ENCODE measurements at places on chromosomes 11 and 22.

DNA sequence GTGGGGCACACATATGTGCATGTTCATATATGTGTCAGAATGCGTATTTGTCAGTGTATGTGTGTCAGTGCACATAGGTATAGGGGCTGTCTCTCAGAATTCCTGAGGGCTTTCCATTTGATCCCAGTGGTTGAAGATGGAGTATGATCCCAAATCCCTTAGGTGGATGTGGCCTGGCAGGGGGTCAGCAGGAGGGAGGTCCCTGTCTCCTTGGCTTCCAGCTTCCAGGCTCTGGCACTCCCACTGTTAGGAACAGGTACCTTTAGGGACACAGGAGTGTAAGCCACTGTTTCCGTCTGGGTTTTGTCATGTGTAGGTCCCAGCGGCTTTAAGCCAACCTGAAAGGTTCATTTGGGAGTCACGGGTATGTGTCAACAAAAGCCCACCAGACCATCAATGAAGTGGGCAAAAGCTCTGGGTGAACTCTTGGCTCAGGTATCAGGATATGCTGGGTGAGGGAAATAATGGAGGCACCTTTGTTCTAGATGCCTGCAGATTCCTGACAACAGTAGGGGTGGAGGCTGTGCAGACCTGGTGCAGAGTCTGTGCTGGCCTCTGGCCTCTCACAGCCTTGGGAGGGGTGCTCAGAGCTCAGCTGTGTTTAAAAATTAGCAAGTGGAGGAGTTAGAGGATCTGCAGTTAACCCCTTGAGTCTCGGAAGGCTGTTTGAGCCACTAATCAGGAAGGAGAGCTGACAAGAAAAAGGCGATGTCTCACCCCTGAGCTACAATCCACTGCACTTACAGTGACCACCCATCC lies 9.0 kb downstream of the KCNQ1OT1 start:
- DNase-seq, result no peak

GRCh38 chr22:41368543-41369423 lies 13.0 kb upstream of the TEF start:
- DNase-seq, result no peak

- DNase-seq, result no peak
Measured at GRCh38 chr11:46345131-46345597, 2.1 kb upstream of the DGKZ start.

DNA sequence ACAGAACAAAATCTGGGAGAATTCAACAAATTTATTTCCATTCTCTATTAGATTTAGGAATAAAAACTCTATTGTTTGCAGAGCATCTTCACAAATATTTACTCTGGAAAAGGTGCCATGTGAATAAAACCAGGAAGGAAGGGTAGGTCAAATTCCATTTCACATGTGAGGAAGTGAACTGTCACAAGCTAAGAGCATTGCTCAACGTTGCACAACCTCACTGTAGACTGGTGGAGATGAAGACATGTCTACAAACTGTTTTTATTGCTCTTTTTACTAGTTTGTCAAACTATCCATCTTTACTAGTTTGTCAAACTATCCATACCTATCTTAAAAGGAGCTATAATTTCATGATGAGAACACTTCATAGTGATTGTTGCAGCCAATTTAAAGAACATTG lies 236.4 kb downstream of the CNTN5 start:
- no peak for DNase-seq

DNA sequence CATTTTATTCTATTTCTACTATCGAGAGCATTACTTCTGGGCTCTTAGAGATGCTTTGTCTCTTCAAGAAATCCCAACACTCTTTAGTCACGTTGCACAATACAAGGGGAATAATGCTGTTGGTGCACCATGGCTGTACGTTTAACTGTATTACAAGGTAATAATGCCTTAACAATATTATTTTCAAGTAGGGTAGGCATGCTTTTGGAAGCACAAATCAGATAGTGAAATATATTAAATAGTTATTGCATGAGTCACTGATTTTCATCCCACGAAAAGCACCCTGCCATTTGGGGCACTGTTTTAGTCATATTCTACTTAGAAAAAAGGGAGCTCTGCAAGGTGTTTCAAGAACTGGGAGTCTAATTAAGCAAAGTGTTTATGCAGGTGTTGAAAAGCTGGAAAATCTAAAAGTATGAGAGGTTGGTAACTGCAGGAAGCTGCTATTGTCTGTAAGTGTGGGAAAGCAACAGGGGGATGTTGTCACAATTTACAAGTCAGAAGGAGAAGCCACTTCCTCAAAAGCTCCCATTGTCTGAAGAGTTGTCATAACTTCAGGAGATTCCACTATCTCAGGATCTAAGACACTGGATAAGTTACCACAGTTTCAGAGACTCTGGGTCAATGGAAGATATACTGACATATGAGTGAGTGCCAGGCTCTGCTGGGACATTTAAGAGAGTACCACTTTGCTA lies 218.2 kb downstream of the JRKL start:
- DNase-seq, result no peak

DNA sequence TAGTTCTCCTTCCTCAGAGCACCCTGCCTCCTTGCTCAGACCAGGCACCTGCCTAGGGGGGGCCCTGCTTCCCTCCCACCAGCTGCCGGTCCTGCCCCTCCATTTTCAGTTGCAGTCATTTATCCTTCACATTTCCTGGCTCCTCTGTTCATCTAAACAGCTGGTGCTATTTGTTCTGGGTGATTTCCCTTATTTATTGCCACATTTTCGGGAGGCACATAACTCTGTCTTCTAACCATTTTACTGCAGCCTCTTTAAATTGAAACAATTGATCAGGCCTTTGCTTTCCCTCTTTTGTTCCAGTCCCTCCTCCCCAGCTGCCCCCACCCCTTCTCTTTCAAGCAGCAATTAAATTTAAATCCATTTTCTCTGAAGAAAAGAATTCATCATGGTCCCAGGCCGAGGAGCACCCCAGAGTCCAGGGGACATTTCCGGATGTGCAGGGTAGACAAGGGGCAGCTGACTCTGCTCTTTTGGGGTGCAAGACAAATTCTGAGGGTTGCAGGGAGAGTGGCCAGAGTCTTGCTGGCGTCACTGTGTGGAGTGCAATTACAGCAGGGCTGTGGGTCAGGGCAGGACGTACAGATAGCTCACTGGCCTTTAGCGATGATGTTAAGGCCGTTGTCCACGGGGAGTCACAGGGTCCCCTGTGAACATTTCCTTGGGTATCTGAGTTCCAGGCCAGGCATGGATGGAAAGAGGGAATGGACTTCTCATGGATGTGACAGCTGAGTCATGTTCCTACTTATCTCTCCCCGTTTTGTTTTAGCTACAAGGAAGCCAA lies 476.4 kb downstream of the TBC1D22A start:
- no peak for DNase-seq

DNA sequence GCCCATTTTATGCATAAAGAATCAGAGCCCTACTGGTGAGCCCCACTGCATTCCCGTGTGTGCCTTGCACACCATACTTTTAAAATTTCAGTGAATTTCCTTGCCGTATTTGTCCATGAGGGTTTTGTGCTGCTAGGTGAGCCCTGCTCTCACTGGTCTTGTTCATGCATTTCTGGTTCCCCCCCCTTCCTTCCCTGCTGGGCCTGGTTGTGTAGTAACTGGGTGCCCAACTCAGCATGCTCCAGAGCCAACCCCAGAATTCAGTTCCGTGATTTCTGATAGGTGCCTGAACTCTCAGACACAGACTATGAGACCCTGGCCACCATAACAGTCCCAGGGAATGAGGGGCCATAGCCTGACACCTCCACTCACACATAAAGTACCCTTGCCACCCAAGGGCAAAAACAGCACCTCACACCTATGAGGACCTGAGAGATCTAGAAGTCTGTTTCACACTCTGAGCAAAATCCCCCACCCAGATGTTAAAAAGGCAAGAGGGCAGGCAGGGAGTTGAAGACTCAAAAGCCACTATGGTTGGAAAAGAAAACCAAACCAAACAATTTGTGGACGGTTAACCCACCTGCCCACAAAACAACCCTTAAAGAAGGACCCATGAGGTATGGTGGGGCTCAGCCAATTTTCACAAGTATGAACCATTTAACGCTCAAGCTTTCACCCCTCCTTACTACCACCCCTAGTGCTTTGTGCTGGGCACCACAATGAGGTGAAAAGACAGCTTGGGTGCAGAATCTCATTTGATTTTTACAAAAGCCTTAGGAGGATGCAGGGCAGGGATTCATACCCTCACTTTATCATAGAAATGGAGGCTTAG lies 16.8 kb upstream of the IL10RA start:
- DNase-seq, result no peak

GRCh38 chr11:44574610-44575287 lies 9.3 kb downstream of the CD82 start:
- no peak for DNase-seq

- DNase-seq, result no peak
Measured at GRCh38 chr11:1970956-1971355, 23.8 kb downstream of the MRPL23 start.

- DNase-seq, result peak; percentile 59
Measured at GRCh38 chr11:71452199-71453036, 585 bp upstream of the NADSYN1 start.

DNA sequence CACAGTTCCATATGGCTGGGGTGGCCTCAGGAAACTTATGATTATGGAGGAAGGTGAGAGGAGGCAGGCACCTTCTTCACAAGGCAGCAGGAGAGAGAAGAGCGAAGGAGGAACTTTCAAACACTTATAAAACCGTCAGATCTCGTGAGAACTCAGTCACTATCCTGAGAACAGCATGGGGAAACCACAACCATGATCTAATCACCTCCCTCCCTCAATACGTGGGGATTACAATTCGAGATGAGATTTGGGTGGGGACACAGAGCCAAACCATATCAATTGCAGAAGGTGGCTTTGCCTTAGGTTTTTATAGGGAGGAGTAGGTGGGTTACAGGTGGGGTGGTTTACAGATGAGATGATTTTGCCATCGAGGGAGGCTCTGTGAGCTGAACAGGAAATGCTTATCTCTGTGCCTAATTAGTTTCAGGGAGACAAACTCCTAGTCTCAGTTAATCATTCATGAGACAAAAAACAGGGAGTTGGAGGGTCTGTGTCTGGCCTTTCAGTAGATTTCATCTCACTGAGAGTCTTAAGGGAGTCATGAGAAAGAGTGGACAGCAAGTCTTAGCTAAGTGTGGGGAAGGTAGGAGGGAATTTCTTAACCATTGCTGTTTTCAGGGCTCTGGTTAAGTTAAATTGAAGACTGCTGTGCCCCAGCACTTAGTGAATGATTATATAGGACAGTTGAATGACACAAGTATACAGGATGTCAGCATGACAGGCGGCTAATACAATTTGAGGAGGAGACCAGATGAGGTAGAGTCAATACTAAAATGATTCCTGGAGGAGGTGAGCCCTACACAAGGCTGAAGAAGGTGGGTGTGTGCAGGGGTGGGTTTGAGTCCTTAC lies 47.7 kb downstream of the CWC15 start:
- no peak for DNase-seq

DNA sequence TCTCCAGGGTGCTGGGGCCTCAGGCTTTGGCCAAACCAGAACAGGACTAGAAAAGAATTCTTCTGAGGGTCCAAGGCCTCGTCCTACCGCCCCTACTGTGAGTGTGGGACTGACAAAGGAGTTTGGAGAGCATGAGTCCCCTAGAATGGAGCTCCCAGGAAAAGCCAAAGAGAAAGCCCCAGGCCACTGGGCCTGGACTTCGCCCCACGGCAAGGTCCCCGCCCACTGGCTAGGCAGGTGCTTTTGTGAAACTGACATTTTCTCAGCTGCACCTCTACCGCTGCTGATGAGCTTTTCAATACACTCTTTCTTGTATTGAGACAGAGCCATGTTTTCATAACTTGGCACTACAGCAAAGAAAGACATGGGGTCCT lies 9.7 kb upstream of the FGF3 start:
- DNase-seq, result no peak

DNA sequence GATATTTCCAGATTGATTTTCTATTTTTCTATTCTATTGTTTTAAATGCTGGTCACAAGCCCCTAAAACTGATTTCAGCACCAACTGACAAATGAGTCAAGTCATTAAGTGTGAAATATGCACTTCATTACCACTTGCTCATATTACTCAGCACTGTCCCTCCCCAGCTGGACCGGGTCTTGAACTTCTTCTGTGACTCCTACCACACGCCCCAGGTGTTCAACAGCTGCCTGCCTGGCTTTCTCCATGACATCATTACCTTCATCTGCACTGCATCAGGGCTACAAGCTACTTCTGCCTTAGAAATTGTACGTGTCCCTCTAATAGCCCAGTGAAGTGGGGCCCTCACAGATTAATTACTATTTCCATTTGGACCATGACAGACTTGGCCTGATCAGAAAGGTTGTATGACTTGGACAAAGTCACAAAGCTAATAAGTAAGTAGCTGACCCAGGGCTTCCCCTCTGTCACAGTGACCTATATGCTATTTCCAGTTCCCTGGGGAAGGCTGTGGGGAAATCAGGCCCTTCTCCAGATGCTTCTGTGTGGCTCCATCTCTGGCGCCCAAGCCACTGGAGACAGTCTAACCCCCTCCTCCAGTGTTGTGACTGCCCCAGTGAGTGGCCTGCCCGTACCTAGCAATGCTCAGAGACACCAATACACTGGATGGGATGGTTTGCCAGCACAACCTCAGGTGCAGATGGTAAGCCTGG lies 18.1 kb downstream of the TBC1D10A start:
- no peak for DNase-seq

- peak; percentile 48 for DNase-seq
Measured at GRCh38 chr11:62909107-62909894, 11.9 kb downstream of the CHRM1 start.

- DNase-seq, result no peak
Measured at GRCh38 chr11:111324277-111324720, 26.0 kb downstream of the POU2AF3 start.

DNA sequence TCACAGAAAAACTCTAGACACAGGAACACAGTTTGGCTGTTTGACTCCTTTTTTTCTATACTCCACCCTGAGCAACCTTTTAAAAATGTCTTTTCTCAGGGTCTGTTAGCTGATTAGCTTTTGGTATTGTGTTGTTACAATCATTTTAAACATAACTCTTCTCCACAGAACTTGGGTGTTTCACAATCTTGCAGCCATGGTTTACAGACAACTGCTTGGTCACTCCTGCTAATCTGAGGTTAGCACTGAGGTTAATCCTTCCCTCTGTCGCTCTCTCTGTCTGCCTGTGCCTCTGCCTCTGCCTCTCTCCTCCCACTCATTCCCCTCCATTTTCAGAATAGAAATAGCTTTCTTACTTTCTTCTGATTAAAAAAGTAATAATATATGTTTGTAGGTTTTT lies 62.4 kb upstream of the ZBED5 start:
- no peak for DNase-seq

- DNase-seq, result no peak
Measured at GRCh38 chr11:123519055-123519796, 89.2 kb downstream of the GRAMD1B start.

DNA sequence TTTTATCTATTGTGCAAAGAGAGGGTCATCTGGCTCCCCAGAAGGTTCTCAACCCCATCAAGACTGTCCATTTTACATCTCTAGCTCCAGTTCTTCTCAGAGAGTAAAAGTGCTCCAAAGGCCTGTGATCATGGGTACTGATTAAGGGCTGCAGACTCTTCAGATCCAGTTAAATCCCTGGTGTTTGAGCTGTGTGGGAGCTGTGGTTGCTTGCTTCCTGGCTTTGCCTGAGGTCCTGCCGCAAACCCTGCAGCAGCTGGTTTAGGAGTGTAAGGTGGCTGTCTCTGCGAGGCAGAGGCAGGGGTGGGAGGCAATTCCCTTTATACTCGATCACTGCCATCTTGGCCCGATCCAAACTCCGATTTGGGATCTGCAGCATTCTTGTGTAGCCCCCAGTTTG lies 1.2 kb downstream of the MRPL17 start:
- peak; percentile 15 for DNase-seq
